AG09309 (cell line): ENCODE measurements at places on chromosomes 11 and 22.
A peak's percentile ranks its signal among the peaks of the same experiment; 100 is the strongest.

- no peak for DNase-seq
Measured at GRCh38 chr22:49046546-49047361, 780.9 kb downstream of the BRD1 start.

- no peak for DNase-seq
Measured at GRCh38 chr22:24831687-24832086, 25.7 kb downstream of the SGSM1 start.

GRCh38 chr11:78244080-78244479, 55.4 kb downstream of the USP35 start:
- no peak for DNase-seq

GRCh38 chr11:43786016-43786415, 94.6 kb upstream of the ALKBH3 start:
- DNase-seq, result no peak

DNA sequence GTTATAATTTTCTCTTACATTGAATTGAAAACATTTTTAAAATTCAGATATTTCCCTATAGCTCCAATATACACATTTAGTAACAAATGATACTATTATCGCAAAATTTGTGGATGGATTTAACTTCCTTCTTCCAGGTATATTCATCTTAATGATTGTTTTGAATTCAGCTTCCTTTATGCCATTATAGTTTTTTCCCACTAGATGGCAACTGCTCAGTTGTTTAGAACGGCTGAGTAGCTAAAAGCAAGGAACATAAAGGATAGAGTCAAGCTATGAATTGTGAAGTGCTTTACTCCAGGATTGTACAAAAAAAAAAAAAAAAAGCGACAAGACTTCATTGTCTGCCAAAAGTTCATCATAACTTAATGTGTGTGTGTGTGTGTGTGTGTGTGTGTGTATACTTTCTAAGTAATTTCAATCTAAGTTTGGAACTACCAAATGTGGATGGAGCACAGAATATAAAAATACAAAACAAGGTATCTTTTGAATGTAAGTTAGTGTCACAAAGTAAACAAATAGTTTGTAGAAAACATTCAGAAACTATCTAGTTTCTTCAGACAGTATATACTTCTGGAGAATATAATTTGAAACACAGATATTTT, 846.4 kb downstream of the DLG2 start:
- DNase-seq, result no peak

DNA sequence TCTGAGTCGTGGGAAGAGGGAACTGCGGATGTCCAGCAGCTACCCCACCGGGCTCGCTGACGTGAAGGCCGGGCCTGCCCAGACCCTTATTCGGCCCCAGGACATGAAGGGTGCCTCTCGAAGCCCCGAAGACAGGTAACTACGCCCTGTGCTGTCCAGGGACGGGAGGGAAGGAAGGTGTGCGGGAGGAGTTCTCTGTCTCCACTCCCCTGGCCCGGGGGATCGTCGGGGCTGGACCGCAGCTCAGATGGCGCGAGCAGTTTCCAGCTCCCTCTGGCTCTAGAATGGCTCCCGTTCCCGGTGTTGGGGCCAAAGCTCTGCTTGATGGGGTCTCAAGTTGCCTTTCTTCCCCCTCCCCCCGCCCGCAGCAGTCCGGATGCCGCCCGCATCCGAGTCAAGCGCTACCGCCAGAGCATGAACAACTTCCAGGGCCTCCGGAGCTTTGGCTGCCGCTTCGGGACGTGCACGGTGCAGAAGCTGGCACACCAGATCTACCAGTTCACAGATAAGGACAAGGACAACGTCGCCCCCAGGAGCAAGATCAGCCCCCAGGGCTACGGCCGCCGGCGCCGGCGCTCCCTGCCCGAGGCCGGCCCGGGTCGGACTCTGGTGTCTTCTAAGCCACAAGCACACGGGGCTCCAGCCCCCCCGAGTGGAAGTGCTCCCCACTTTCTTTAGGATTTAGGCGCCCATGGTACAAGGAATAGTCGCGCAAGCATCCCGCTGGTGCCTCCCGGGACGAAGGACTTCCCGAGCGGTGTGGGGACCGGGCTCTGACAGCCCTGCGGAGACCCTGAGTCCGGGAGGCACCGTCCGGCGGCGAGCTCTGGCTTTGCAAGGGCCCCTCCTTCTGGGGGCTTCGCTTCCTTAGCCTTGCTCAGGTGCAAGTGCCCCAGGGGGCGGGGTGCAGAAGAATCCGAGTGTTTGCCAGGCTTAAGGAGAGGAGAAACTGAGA, 1.4 kb downstream of the ADM start:
- no peak for DNase-seq

DNA sequence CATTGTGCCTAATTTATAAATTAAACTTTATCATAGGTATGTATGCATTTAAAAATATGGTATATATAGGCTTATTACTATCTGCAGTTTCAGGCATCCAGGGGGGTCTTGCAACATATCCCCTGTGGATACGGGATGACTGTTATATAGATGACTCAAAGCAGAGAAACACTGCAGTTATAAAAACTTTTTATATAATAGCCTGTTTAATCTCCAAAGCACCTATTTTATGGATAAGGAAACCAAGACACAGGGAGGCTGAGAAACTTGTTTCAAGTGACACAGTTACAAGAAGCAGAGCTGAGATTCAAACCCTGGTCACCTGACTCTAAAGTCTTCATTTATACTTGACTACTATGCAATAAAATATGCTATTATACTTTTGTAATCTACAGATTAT, 897.7 kb downstream of the KCNA4 start:
- peak; percentile 17 for DNase-seq

DNA sequence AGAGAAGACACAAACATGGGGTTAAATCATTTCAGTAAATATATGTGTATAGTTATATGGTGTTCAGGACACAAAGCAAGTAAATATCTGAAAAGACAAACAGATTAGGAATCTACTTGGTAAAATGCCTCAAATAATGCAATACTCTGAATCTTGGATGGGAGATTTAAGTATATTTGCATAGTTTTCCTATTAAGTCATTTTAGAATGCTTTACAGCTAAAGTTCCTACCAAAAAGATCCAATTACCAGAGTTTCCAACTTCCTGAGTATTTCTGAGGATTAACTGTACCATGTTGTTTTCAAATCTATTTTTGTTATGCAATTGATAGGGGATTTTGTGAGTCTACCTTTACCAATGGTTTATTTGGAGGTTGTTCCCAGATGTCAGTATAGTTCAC, 424.4 kb upstream of the CCDC179 start:
- peak; percentile 8 for DNase-seq

DNA sequence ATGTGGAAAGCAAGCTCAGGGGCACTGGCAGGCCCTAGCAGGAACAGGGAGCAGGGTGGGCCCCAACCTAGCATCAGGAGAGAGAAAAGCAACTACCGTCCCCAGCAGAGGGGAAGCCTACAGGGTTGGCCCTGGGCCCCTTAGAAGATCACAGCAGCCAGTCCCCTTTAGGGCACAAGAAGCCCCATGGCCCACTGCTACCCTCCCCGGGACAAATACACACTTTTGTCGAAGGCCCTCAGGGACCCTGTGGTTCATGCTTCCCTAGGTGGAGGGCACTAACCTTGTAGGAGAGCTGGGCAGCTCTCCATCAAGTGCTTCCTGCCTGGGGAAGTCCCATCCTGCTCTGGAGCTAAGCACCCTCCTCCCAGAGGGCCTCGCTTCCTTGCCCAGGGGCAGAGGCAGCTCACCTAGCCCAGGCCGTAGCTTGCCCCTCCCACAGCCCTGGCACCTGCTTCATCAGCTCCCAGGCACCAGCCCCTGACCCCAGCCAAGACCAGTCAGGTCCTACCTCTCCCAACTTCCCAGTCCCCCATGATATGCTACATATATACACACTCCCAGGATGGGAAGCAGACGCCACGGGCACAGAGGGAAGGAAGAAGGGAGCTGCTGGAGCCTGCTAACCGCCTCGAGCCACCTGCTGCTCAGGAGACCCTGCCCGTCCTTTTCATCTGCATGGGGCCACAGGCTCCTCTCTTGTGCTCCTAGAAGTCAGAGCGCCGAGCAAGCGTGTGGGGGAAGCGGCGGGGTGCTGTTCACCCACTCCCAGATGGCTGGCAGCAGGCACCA, 20.1 kb downstream of the SUN2 start:
- no peak for DNase-seq

GRCh38 chr11:122138744-122139594, 23.0 kb upstream of the BLID start:
- no peak for DNase-seq

GRCh38 chr11:96288915-96289314, 54.1 kb downstream of the MAML2 start:
- DNase-seq, result no peak

GRCh38 chr11:719214-720016, 13.4 kb downstream of the EPS8L2 start:
- no peak for DNase-seq

DNA sequence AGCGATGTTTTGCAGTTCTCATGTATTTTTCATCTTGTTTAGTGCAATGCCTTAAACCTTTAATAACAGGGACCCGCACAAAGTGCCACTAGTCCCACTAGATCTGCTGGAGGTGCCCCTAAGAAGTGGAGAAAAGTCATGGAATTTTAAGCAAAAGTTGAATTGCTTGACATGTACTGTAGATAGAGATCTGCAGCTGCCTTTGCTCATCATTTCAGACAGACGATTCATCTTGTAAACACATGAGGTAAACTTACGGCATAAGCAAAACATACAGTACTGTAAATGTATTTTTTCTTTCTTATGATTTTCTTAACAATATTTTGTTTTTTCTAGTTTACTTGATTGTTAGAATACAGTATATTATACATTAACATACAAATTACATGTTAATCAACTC, 295.6 kb downstream of the CASP12 start:
- DNase-seq, result no peak
